ENCODE measurements at places on chromosomes 12 and 14. TPM values are rescaled to one million over a fixed set of nuclear protein-coding genes. Genes with fewer than 3 reads are reported as not detected.

- no peak for DNase-seq
Observed at GRCh38 chr14:89616852-89617341, 199.9 kb upstream of the FOXN3 start.

GRCh38 chr12:7113389-7113871, 4.4 kb upstream of the C1RL start:
- DNase-seq = no peak

- no peak for DNase-seq
Observed at GRCh38 chr14:100777366-100777817, 48.5 kb upstream of the MEG3 start.

DNA sequence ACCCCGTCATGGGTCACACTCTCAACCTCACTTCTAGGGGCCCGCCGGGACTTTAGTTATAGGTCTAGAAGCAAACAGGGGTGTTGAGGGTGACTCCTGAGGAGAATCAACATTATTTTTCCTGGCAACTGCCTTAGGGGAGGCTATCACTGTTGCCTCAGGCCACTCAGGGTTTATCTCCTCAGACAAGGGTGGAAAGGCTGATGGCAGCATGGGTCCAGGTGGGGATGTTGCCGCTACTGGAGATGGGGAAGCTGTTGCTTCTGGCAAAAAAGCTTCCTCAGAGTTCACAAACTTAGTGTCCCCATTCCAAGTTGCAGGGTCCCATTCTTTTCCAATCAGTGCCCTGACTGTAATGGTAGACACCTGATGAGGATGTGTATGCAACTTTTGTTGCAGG, 467.4 kb upstream of the RGS6 start:
- DNase-seq = no peak

DNA sequence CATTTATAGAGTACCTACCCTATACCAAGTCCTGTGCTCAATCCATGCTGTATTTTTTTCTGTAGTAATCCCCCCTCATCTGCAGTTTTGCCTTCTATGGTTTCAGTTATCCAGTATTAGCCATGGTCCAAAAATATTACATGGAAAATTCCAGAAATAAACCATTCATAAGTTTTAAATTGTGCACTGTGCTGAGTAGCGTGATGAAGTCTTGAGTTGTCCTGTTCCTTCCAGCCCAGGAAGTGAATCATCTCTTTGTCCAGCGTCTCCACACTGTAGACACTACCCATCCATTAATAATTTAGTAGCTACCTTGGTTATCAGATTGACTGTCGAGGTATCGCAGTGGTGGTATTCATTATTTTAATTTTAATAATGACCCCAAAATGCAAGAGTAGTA, 54.2 kb downstream of the SUDS3 start:
- DNase-seq = no peak

- no peak for DNase-seq
Observed at GRCh38 chr12:57844709-57845477, 1.6 kb downstream of the CTDSP2 start.

GRCh38 chr14:24068711-24069410, 2.5 kb upstream of the CPNE6 start:
- no peak for DNase-seq

DNA sequence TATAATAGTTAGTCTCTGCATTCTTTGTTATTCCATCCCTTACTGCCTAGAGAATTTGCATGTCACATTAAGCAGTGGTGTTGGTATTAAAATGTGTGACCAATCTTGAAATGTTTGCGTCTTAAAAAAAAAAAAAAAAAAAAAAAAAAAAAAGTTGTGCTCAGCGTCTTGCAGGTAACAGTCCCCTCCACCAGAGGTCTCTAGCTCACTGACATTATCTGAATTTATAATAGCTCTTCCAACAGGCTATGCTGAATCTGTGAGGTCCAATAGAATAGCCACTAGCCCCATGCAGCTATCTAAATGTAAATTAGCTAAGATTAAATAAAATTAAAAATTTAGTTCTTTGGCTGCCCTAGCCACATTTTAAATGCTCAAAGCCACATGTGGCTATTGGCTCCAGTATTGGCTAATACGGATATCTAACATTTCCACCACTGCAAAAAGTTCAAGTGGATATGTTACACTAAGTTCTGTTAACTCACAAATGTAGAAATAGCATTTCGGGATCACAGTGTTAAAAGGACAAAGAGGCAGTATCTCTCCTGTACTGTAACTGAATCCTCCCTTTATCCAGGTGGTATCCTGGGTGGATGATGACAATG, 28.7 kb downstream of the NKX2-8 start:
- no peak for DNase-seq

DNA sequence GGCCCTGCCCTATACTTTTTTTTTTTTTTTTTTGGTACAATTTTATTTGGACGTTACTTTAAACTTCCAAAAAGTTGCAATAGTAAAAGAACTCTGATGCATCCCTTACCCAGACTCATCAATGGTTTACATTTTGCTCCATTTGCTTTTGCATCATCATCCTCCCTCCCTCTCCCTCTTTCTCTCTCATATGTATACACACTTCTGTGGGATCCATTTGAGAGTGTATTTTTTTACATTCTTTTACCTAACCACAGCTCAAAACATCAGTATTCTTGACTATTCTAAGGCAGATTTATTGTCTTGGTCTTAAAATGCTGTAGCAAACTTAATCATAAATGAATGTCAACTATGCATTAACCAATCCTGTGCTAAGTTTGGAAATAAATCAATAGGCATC, 111.6 kb downstream of the PRICKLE1 start:
- DNase-seq = no peak

GRCh38 chr14:90630171-90630806, 185.9 kb downstream of the TTC7B start:
- DNase-seq = no peak

DNA sequence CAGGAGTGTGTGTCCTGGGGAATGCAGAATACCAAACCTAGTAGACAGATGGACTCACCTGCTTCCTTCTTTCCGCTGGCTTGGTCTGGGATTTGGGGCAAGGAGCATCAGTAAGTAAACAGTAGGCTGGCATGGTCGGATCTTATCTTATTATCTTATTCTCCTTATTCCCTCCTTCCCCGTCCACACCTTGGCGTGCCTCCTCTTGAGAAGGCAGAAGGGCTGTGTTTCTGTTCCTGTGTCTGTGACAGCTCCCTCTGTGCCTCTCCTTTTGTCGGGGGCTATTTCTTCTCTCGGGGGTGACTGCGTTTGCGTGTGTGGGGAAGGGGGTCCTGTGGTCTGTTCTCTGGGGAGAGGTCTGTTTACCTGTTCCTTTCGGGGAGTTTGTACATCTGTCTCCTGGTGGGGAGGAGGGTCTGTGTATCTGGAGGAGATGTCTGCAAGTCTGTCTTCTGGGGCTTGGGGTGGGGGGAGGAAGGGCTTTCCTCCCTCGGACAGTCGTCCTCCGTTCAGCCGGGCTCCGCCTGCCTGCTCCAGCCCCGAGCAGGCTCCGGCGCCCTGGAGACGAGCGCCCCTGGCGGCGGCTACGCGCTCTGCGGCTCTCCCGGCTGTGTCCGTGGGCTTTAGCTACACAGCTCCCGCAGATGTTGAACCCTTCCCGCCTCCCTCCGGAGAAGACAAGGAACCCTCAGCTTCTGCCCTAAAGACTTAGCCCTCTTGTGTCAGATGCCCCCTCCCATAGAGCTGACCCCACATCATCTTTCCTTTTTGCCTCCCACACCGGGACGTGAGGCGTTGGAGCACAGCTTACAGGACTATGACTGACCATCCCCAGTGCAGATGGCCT, 4.4 kb downstream of the KRT86 start:
- DNase-seq = peak; percentile 60

GRCh38 chr12:2959192-2959504, at the start of gene TEAD4:
TSS of gene TEAD4 (plus strand) at chr12:2959397.
- peak; percentile 66 for DNase-seq

DNA sequence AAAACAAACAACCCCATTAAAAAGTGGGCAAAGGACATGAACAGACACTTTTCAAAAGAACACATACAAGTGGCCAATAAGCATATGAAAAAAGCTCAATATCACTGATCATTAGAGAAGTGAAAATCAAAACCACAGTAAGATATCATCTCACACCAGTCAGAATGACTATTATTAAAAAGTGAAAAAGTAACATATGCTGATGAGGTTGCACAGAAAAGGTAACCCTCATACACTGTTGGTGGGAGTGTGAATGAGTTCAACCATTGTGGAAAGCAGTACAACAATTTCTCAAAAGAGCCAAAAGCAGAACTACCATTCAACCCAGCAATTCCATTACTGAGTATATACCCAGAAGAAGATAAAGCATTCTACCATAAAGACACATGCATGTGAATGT, 18.2 kb downstream of the PDE6H start:
- no peak for DNase-seq

DNA sequence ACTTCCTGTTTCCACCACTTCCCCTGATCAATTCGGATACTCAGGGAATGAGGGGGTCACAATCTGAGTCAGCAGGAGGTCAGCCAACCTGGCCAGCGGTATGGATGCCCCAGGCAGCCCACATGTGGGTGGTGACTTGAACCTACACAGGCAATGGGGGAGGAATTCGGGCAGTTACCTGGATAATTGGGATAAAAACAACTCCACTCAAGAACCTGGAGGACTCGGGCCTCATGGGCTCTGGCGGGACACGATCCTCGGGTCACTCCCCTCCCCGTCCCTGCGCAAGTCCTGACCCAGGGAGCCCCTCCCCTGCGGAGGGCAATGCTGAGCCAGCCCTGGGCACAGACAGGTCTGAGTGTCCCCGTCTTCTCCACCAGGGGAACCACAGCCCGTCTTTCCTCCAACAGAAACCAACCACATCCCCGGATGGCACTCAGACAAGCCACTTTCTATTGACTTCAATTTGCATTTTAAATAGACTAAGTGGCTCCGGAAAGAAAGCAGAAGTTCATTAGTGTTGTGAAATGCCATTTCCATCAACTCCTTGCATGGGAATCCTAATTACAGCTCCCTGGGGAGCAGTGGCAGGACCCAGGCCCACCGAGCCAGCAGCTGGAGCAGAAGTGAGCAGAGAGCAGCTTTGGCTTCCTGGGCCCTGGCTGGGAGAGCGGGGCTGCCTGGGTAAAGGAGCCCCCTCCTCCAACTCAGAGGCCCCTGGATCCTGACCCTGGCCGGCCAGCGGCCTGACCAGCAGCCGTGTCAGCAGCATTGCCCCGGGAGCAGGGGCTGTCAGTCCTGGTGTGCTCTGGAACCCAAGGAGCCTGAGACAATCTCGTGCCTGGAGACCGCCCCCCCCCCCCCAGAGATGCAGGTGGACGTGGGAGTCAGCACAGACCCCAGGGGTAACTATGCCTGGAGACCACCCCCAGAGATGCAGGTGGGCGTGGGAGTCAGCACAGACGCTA, 374.1 kb downstream of the ADGRD1 start:
- DNase-seq = no peak

DNA sequence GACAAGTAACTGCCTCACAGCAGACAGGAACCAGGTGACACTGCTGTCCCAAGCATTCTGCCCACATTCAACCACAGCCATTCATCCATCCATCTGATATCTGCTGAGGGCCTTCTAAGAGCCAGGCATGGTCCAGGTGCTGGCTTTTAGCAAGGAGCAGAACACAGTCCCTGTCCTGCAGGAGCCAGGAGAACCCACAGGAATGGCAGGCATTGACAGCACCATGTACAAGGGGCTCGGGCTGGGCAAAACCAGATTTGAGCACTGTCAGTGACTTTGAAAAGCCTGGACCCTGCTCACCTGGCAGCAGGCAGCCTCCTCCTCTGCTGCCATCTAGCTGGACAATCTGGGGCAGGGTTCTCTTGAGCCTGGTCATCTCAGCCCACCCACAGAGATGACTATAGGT, 137.0 kb downstream of the ZFP36L1 start:
- no peak for DNase-seq

GRCh38 chr12:67747869-67748742, 99.6 kb downstream of the DYRK2 start:
- no peak for DNase-seq

- no peak for DNase-seq
Observed at GRCh38 chr14:72675126-72675525, 218.8 kb downstream of the DPF3 start.

Gene IL22
- not detected for polyA plus RNA-seq

Gene CCDC60
- 0.17 TPM for polyA plus RNA-seq

Gene MIPOL1
- polyA plus RNA-seq = 11.4 TPM

Gene MYL2
- not detected for polyA plus RNA-seq

Measured in right renal cortex interstitium (tissue), 3 donors.